ENCODE measurements at places on chromosomes 2 and 18.

DNA sequence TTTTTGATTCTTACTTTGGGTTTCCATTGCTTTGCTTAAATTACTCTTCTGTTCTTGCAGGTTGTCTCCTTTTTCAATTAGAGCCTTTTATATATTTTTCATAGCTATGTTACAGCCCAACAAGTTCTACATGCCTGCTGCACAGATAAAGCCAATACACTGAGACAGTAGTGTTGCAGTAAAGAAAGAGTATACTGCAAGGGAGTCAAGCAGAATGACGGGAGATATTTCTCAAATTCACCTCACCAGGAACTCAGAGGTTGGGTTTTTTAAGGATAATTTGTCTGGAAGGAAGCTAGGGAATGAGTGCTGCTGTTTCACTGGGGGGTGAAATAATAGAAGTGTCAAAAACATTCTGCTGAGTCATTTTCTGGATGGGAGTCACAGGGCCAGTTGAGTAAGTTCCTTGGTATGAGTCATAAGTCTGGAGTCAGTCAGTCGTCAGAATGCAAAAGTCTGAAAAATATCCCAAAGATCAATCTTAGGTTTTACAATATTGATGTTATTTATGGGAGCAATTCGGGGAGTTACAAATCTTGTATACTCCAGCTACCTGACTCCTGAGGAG lies 193.0 kb upstream of the RGPD4 start:
- peak; percentile 49 for DNase-seq

DNA sequence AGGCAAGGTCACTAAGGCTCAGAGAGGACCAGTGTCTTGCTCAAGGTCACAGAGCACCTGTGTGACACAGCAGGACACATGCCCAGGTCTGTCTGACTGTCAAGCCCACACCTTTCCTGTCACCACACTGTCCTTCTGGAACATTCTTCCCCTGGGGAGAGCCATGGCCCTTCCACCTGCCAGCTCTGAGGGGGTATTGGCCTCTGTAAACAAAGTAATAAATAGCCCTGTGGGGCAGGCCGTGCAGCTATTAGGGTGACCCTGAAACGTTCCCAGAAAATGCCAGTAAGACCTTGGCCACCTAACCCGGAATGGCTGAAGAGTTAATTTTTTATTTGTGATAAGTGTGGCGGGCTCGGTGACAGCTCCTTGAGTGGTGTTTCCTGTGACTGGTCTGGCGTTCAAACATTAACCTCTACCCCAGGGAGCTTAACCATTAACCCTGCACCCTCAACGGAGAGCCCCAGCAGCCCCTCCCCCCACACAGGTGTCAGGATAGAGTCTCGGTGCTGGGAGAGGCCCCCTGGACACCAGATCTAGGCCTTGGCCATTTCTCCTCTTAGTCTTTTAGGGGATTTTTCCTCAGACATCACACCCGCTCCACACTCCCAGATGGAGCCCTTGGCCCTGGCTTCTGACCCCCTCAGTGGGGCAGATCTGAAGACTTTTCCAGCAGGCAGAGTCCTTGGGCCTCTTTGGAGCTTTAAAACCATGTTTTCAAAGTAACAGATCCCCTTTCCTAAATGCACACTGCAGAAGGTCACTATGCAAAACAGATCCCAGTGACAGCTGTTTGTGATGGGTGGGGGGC lies 36.6 kb downstream of the SCTR start:
- DNase-seq = no peak

GRCh38 chr2:106026271-106027190 lies 167.6 kb downstream of the UXS1 start:
- no peak for DNase-seq

- DNase-seq = no peak
Measured at GRCh38 chr18:75694292-75694691, 266.8 kb upstream of the SMIM21 start.

GRCh38 chr2:15940661-15941480 lies 521 bp downstream of the MYCN start:
- DNase-seq = no peak

DNA sequence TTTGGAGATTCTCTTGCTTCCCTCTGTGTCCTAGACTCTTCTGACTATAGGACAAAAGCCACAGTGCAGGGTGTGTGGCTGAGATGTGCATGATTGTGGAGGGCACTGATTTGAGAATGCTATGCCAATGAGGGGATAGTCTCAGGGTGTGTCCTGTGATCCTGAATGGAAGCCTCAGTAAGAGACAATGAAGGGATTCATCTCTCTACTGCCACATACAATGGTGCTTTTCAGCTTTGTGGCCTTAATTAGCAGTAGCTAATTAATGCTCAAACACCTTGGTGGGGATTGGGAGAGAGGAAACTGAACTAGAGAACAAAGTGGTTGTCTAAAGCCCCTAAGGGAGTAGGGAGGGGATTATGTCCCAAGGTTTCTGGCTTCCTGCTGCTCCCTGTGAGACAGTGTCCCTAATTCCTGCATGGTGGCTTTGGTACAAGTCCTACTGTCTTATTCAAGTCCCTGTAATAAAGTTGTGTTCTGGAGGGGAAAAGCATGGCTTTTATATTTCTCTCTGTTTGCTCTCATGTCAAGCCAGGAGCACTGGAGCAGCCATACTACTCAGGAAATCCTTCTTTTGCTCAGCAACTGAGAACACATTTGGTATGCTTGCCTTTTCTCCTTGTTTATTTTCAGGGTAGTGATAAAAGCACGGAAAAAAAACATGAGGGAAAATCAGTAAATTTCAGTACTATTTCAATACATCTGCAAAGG lies 415.2 kb upstream of the TCF4 start:
- no peak for DNase-seq

- no peak for DNase-seq
Measured at GRCh38 chr18:43931439-43931838, 654.1 kb upstream of the SYT4 start.

DNA sequence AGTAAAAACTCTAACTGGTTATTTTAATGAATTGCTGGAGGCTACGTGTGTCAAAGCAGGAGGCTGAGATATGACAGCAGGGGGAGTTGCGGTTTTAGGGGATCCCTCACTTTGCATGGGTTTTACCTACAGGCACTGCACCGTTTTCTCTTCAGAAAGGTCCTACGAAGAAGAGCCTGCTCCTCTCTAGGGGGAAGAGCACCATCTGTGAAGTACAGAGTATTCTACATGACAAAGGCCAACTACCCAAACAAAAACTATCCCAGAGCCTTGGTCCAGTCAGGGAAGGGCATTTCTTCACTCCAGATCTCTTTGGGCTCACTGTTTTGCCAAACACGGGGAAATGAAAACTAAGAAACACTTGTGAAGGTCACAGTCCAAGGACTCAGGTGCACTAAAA lies 696.7 kb upstream of the SOX11 start:
- DNase-seq = no peak

GRCh38 chr18:29248805-29249204 lies 1071.9 kb upstream of the CDH2 start:
- no peak for DNase-seq

Data from MV-4-11 (cell line).